ENCODE measurements at places on chromosomes 16 and 17.
A peak's percentile ranks its signal among the peaks of the same experiment; 100 is the strongest.

DNA sequence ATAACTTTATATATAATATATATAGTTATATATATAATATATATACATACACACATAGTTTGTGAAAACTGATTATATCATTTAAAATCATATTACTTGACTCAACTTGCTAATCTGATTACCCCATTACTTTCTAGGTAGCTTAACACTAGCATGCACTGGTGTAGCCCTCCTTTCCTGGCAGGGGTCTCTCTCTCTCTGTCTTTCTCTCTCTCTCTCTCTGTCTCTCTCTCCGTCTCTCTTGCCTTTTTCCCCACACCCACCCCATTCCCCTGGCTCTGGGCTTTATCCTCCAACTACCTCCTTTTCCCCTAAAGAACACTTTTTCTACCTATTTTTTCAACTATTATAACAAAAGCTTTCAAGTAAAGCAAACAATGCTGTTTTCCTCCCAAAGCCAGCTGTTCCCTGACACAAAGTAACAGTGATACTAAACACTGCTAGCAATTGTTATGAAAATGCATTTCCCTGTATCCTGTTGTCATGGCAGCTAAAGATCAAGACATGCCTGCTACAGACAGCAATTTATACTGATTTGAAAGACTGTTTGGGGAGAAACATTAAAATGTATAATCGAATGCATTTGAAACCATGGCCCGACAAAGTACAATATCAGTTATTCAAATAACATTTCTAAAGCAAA, 89.4 kb downstream of the CHD9NB start:
- DNase-seq, result no peak

GRCh38 chr17:14304222-14304772, 3.4 kb downstream of the HS3ST3B1 start:
- DNase-seq, result no peak

- peak; percentile 3 for DNase-seq
Observed at GRCh38 chr16:52069866-52070265, 477.1 kb downstream of the TOX3 start.

GRCh38 chr17:13594762-13595598, 6.7 kb downstream of the HS3ST3A1 start:
- DNase-seq, result peak; percentile 72

GRCh38 chr16:54285414-54286089, 1.0 kb downstream of the IRX3 start:
- peak; percentile 72 for DNase-seq

DNA sequence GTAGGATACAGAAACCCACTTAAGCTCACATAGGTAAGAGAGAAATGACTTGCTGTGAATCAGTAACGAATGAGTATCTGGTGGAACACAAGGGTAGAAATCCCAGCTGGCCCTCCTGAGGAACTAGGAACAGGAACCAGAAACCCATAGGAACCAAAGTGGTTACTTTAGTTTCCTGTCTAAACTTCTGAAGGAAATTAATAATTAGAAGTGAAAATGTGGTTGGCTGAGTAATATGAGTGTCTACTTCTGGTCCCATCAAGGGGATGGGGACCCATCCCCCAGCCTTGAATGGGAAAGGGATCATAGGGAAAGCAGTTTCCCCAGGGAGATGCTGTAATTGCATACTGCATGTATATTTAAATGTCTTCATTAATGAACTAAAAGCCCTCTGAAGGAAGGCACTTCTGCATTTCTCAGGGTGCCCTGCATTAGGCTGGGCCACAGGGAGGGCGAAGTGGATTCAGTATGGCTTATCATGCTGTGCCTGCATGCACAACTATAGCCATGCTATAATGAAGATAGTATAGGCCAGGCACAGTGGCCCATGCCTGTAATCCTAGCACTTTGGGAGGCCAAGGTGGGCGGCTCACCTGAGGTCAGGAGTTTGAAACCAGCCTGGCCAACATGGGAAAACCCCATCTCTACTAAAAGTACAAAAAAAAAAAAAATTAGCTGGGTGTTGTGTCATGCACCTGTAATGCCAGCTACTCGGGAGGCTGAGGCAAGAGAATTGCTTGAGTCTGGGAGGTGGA, 45.6 kb downstream of the CYB5B start:
- no peak for DNase-seq

DNA sequence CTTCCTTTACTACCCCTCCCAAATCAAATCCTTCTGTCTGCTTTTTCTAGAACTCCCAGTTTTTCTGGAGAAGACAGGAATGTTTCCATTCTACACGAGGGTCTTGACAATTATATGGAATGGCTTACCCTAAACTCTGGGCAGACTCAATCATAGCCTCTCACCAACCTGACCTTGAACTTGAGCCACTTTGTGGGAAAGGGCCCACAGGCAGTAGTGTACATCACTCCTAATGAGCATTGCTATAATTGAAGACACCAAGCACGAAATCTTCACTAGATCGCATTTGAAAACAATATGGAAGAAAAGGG, 1.6 kb upstream of the HOXB13 start:
- DNase-seq, result no peak

DNA sequence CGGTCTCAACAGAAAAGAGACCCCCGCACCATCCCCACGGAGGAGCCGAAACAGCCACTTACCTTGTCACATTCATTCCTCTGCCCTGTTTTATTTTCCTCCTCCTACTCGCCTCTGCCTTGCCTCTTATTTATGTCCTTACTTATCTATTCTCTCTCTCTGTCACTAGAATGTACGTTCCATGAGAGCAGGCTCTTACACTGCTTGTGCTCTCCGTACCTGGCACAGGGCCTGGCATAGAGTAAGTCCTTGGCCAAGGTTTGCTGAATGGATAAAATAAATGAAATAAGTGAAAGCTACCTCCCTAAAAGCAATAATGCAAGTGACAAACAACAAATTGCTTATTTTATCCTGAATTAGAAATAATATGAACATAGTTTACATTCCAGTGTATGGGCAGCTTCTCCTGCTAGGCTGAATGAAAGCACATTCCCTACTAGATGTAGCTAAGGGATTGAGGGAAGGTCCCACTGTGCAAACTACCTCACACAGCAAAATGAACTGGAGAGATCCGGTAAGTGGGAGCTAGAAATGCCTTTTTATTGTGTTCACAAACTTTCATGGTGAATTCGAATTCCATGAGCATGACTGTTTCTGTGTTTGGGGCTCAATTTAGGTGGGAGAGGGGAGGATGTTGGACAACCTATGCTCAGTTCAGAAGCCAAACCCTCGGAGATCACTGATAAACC, 173.1 kb downstream of the PARN start:
- no peak for DNase-seq
